ENCODE measurements at places on chromosomes 3 and 15. TPM values are rescaled to one million over a fixed set of nuclear protein-coding genes. Genes with fewer than 3 reads are reported as not detected.

DNA sequence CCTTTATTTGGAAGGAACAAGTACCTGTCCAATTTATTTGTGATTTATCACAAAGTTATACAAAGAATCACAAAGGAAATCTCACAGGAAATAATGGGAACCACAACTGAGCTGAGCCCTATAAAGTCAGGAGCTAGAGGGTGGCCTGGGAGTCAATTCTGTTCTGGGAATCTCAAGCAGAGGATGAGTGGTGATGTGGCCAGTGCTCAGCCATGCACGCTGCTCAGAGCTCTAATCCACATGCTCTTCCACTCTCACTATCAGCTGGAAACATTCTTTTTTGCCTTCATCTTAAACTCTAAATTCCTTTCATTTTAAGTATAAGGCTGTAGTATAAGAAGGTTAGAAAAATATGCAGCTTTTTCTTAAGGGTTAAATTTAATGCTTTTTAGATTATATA is 36.6 kb downstream of the UACA start:
- DNase-seq: no peak
- no peak overlapping the region for H3K4me3 ChIP-seq
- no peaks in the 10 kb centered on the region for H3K36me3 ChIP-seq
- no peaks in the 10 kb centered on the region for H3K4me1 ChIP-seq
- H3K27me3 ChIP-seq: no peaks in the 10 kb centered on the region

- peaks cover 21% of the 10 kb centered on the region for H3K36me3 ChIP-seq
- no peaks in the 10 kb centered on the region for H3K4me1 ChIP-seq
Measured at GRCh38 chr3:45950131-45950530, 6.9 kb downstream of the CXCR6 start.

DNA sequence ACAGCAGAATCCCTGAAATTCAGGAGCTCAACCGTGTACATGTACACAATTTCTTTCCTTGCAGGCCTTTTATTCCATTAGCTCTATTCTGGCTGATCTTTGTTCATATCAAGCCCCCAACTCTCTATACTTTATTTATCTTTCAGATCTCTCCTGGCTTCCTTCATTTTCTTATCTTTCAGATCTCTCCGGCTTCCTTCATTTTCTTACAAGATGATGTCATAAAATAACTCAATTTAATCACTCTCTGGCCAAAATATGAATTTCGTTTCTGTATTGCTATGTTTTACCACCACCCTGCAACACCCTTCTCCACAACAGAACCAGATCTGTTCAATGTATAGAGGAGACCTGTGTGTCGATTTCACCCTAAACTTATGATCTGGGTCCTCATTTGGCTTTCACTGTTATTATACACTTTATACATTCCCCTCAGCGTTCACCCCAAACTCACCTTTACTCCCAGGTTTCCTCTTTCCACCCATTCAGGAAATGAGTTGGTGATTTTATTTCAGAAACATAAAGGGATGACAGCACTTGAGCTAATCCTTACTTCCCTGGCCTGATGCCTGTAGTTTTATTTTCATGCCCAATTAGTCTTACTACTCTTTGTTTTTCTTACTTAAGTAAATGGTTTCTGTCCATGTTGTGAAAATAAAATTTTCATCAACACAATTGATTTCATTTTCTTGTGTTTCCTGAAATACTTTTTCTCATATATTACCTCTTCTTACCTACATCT is 195.5 kb downstream of the BCHE start:
- H3K4me1 ChIP-seq: no peaks in the 10 kb centered on the region
- no peaks in the 10 kb centered on the region for H3K27me3 ChIP-seq
- H3K27ac ChIP-seq: no peak overlapping the region
- H3K36me3 ChIP-seq: no peaks in the 10 kb centered on the region
- no peak overlapping the region for H3K4me3 ChIP-seq

- peak; percentile 50 for DNase-seq
- peaks cover 6% of the 10 kb centered on the region for H3K4me1 ChIP-seq
- H3K27me3 ChIP-seq: no peaks in the 10 kb centered on the region
- H3K36me3 ChIP-seq: peaks cover 37% of the 10 kb centered on the region
Measured at GRCh38 chr15:82540984-82541431, 751 bp upstream of the RPS17 start.

SKOR1 gene
- total RNA-seq: 0.13 TPM

Data from H9 (cell line).